ENCODE measurements at places on chromosomes 13 and 19.

- DNase-seq: peak; percentile 93
Observed at GRCh38 chr13:32261567-32261966, 53.6 kb downstream of the ZAR1L start.

GRCh38 chr13:21745307-21745706 lies 74.4 kb downstream of the FGF9 start:
- DNase-seq: no peak

- DNase-seq: peak; percentile 54
Observed at GRCh38 chr13:99339736-99340397, 32.7 kb upstream of the GPR183 start.

DNA sequence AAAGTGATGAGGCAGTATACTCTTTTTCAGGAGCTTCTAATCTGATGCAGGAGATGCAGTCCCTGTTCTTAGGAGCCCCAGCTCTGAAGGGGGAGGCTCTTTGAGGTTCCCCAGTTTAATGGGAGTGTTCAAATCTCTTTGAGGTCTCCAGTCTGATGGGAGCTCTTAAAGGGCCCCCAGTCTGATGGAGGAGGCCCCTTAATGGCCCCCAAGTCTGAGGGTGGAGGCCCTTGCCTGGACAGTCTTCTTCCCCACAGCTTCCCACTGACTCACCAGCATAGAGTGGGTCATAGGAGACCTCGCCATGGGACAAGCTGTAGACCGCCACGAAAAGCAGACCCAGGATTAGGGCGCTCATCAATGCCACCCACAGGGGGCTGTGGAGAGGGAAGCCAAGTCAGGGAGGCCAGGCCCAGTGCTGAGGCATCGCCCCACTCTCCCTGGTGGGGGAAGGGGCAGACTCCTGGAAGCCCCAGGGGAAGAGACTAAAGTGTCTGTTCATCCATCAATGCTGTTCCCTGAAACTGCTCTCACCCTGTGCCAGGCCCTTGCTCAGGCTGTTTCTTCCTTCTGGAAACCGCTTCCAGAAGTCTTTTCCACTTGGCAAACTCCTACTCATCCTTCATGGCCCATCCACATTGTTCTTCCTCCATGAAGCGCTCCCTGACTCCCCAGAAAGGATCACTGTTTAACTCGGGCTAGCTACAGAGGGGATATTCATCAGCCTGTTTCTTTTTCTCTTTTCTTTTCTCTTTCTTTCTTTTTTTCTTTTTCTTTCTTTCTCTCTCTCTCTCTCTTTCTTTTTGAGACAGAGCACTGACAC lies 2.1 kb downstream of the TM6SF2 start:
- no peak for DNase-seq

- DNase-seq: no peak
Observed at GRCh38 chr13:109408591-109409382, 377.6 kb downstream of the IRS2 start.

GRCh38 chr19:34556488-34556887 lies 74.9 kb downstream of the WTIP start:
- DNase-seq: no peak

DNA sequence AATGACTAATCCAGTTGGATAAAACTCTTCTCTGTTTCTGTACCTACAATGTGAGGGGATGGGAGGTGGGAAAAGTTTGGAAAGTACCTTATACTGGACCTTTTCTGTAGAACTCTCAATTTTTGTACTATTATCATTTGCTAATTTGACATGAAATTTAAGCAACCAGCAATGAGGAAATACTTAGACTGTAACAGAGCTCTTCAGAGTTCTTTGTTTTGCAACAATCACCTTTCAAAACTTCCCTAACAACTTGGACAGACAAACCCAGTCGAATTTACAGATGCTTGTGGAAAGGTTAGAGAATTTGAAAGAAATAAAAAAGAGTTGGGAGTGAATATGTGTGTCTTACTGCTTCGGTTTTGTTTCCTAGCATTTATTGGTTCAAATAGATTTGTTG lies 16.8 kb downstream of the KBTBD7 start:
- DNase-seq: peak; percentile 18

- no peak for DNase-seq
Observed at GRCh38 chr19:45152504-45153338, 8.1 kb downstream of the NKPD1 start.
